ENCODE measurements at places on chromosomes 2 and 18. TPM values are rescaled to one million over a fixed set of nuclear protein-coding genes. Genes with fewer than 3 reads are reported as not detected.

GRCh38 chr18:5513947-5514346, 29.9 kb downstream of the EPB41L3 start:
- DNase-seq = peak; percentile 48

DNA sequence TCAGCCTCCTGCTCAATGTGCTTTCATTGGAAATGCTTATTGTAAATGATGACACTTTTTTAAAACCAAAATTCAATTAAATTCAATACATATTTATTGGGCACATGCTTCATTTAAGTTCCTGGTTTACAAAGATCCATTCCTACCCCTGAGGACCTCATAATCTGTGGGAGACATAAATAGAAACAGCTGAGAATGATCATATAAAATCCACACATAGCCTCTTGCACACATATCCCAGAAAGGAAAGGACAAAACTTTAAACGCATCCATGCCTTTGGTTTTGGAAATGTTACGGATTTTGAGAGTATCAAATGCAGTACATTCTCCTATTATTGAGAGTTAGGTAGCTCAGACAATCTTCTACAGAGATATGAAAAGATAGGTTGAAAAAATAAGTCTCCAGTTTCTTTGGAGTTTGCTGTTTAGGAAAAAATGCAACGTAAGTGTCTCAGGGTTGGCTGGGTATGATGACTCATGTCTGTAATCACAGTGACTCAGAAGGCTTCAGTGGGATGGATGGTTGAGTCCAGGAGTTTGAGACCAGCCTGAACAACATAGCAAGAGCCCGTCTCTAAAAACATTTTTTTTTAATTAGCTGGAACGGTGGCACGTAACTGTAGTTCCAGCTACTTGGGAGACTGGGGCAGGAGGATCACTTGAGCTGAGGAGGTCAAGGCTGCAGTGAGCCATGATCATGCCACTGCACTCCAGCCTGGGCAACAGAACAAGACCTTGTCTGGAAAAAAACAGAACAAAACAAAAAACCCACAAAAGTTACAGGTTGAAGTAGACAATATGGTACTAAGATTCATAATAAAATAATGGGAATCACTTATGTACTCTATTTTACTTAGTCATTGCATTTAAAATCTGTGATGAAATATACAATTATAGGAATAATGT, 3.9 kb upstream of the PRELID3A start:
- no peak for DNase-seq

The BCL2 gene
- 47.3 TPM for total RNA-seq

The ARHGEF4 gene
- total RNA-seq = 48.5 TPM
